ENCODE measurements at places on chromosomes 3 and 15.

DNA sequence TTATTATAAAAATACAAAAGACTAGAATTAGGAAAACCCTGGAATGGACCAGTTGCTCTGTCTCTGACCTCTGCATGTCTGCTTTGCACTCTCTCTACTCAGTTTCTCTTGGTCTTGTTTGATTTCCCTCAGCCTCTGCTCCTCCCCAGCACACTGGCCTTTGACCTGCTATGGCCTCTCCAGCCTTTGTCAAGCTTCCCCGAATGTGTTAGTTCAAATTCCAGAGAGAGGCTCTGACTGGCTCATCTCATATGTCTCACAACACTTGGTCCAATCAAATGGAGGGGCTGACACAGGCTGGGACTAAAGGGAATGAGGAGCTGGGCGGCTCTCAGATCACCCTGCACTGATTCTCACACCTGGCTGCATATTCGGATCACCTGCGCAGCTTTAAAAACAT, 52.4 kb upstream of the CMTM8 start:
- DNase-seq, result no peak

DNA sequence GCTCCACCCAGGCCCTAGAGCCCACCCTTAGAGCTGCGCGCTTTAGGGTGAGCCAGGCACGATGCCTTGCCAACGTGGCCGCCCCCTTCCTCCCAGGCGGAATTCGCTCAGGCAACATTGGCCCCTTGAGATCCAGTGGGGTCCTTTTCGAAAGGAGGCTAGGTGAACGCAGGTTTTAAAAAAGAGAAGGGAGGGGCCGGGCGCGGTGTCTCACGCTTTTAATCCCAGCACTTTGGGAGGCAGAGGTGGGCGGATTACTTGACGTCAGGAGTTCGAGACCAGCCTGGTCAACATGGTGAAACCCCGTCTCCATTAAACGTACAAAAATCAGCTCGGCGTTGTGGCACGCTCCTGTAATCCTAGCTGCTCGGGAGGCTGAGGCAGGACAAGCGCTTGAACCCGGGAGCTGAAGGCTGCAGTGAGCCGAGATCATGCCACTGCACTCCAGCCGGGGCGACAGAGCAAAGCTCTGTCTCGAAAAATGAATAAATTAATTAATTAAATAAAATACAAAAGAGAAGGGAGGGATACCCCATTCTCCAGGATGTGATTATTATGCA, 984 bp upstream of the RPP25 start:
- peak; percentile 35 for DNase-seq

GRCh38 chr15:46131876-46132275, 497.0 kb downstream of the SQOR start:
- DNase-seq, result no peak

GRCh38 chr15:42154212-42154941, 2.1 kb downstream of the PLA2G4F start:
- no peak for DNase-seq

- DNase-seq, result no peak
Measured at GRCh38 chr3:151544164-151544548, 83.3 kb upstream of the IGSF10 start.

GRCh38 chr15:77982127-77982490, 95.4 kb downstream of the TBC1D2B start:
- no peak for DNase-seq

All from NCI-H2081 (cell line).